ENCODE measurements at places on chromosomes 16 and 17.

GRCh38 chr17:40520991-40521453 is 19.6 kb upstream of the TNS4 start:
- DNase-seq = no peak

GRCh38 chr17:77420095-77420803 is 279.5 kb downstream of the SEC14L1 start:
- DNase-seq = peak; percentile 49

DNA sequence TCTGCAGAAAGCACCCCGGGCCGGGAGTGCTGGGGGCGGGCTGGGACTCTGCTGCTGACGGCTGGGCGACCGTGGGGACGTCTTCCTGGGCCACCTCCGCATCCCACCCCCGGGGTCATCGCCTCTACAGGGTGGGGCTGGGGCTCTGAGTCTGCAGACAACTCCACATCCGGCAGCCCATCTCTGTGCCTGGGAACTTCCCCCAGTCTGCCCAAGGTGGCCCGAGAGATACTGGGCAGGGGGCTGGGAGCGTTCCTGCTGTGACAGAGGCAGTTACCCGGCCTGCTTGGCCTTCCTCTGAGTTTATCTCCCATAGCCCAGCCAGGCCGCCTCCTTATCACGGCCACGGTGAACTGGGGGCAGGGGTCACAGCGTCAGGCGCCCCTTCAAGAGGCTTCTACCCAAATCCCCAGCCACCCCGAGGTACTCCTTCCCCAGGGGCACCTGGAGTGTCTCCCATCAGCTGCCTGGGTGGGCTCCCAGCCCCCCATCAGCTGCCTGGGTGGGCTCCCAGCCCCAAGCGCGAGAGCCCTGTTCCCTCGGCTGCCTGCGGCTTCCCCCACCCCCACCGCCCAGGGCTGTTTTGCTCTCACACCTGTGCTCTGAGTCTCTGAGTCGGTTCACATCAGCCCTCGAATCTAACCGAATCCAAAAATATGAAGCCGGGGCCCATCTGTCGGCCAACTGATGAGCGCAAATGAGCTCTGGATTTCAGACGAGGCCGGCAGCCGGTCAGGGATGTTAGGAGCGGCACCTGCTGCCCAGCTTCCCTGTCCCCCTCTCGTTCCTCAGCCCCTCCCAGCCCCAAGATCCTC is 15.6 kb upstream of the CBFA2T3 start:
- DNase-seq = no peak

DNA sequence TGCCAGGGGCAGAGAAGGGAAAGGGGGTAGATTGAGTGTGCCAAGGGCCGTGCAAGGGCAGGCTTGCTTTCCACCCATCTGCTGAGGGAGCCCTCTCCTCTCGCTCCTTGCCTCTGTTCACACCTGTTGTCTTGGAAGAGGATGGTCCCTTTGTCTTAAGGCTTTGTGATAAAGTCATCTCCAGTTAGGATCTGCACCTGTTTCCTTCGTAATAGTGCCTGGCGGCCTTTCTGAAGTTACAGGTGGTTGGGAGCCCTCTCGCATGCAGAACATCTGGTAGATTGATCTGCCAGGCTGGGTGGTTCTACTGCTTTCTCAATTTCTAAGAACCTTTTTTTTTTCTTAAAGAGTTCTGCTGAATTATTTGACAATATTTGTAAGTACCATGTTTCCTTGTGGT is 16.3 kb downstream of the UBFD1 start:
- DNase-seq = no peak

DNA sequence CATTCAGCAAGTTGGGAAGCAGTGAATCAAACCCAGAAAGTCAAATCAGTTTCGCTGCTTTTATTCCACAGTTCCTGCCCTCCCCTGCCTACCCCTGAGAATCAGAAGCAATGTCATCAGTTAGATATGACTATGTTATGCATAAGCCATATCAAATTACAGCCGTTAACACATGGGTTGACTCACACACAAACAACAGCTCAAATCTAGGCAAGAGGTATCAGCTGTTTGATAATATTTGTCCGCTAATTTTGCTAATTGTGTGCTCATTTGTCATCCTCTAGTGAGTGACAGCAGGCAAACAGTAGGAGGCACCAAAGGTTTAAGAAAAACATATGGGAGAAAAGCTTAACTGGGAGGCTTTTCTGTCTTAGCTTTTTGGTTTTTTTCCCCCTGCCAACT is 327.4 kb upstream of the CCL2 start:
- no peak for DNase-seq

DNA sequence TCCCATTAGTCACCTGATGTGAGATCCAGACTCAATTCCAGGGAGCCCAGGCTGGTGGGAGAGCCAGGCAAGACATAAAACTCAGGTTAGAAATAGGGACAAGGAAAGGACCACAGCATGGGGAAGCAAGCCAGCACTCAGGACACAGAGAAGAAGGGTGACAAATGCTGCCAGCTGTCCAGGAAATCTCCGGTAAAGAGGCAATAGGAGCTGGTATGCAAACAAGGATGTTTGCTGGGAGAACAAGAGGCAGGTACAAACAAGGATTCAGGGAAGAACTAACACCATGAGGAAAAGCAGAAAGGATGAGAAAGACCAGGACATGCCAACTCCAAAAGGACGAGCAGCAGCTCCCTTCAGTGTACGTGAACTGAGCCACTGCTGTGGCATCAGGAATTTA is 10.2 kb upstream of the TXNDC11 start:
- DNase-seq = no peak

- DNase-seq = no peak
Observed at GRCh38 chr17:40539711-40540411, 25.4 kb downstream of the CCR7 start.

DNA sequence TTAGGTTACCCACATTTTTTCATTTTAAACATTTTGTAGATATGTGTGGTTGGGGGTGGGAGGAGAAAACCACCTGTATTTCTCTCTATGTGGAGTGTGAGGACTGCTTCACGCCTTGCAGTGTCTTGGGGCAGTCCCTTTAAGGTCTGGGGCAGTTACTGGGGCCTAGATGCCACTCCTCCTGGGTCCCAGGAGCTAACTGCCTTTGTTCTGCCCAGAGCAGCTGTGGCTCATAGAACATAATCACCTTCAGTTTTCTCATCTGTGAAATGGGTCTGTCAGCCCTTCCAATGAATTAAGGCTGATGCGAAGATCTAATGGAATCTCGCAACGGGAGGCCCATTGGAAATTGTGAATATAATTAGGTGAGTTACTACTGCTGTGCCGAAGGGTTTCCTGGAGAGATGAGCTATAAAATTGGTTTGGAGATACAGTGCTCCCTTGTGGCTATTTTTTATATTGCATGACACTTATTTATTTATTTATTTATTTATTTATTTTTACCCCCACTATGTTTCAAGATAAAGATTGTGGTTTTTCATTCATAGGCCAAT is 22.9 kb downstream of the DHRS7C start:
- peak; percentile 44 for DNase-seq

- DNase-seq = peak; percentile 92
Observed at GRCh38 chr17:46962374-46962790, 16.7 kb downstream of the RPRML start.

DNA sequence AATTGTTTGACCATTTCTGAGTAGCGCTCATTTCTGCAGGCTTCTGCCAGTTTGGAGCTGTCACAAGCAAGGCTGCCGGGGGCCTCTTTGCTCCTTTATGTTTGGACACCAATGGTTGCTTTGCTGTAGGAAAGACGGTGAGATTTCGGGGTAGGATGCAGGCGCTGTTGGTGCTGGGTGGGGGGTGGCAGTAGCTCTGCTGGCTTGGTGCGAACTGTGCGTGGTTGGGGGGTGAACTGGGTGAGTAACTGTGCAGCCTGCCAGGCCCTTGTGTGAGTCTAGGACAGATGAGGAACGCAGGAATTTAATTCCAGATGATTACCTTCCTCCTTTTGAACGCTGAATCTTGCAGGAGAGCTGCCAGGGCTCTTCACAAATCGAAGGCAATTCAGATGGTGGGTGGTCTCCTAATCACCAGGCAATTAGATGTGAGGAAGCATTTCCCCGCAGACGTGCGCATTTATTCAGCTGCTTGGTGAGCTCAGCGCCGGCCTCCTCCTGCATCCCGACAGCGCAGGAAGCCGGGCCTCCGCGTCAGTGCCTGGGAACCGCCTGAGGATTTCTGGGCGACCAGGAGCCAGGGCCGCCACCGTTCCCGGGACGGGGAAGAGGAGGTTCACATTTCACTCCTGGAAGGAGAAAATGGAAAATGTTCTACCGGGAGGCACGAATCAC is 154.4 kb downstream of the FOXL1 start:
- DNase-seq = peak; percentile 18

- peak; percentile 13 for DNase-seq
Observed at GRCh38 chr16:64211331-64211730, 910.5 kb downstream of the CDH11 start.

DNA sequence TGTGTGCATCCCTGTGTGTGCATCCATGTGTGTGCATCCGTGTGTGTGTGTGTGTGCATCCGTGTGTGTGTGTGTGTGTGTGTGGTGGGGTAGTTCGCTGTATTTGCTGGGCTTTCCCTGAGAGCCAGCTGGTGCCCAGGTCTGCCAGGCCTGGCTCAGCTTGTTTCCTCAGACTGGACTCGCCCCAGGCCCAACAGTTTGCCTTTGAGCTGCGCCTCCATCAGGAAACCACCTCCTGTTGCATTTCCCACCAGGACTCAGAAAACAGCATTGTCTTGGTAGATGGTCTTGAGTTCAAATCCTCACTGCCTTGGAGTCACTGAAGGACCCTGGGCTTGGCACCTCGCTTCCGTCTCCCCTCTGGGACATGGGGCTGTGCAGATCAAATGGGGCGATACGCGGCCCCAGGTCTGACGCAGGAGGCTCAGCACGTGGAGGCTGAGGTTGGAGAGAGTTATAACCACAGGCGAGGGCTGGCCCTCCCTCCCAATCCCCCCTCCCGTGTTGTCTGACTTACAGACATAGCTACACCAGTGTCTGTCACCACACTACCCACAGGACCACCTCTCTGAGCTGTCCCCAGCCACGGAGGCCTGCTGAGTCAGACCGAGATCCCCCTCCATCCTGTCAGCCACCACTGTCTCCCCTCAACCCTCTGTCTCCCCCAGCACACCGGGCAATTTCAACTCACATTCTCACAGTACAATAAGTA is 4.7 kb downstream of the ITGAE start:
- no peak for DNase-seq

GRCh38 chr16:27722892-27723450 is 173.0 kb downstream of the KATNIP start:
- DNase-seq = no peak

GRCh38 chr17:56119936-56120335 is 33.3 kb upstream of the ANKFN1 start:
- DNase-seq = no peak
